ENCODE measurements at places on chromosomes 1 and 21.

- DNase-seq = no peak
Measured at GRCh38 chr1:10625554-10625953, 150.8 kb downstream of the PEX14 start.

GRCh38 chr1:30466026-30466425 is 257.4 kb downstream of the MATN1 start:
- no peak for DNase-seq

- no peak for DNase-seq
Measured at GRCh38 chr21:25934130-25934529, 199.4 kb downstream of the GABPA start.

GRCh38 chr1:4306559-4307467 is 347.6 kb upstream of the AJAP1 start:
- no peak for DNase-seq

DNA sequence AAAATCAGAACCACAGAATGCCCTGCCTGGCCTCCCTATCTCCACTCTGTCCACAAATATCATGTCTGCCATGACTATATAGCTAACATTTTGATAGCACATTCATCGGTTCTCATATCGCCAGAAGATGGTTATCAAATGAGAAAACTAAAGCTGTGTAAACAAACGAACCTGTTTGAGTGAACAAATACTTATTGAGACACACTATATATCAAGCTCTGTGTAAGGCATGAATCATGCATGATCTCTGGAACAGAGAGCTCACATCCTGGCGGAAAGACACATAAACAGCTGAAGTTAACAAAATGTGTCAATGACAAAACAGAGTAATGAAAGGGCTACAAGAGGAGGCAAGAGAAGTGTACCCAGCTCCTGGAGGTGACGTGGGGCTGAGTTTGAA is 13.1 kb downstream of the KCND3 start:
- no peak for DNase-seq
